HFF-Myc (cell line): ENCODE measurements at places on chromosomes 3 and 15.

DNA sequence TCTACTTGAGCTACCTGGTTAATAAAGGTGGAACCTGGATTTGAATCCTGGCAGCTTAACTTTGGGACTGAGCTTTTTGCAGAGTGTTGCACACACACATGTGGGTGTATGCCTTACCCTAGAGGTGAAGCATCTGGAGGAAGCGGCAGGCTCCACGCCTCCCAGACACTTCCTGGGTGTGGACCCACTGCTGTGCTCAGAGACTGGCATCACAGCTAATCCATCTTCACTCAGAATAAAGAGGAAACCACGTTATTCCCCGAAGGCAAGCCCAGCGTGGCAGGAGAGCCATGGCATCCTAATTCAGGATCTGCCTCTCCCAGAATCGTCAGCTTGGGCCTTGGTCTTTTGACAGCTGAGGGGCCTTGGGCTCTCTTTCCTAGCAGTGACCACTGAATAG is 25.5 kb downstream of the CCDC13 start:
- no peak for DNase-seq

GRCh38 chr3:141233457-141234161 is 2.0 kb downstream of the PXYLP1 start:
- DNase-seq = no peak

- no peak for DNase-seq
Observed at GRCh38 chr3:150098621-150099020, 127.9 kb upstream of the PFN2 start.

DNA sequence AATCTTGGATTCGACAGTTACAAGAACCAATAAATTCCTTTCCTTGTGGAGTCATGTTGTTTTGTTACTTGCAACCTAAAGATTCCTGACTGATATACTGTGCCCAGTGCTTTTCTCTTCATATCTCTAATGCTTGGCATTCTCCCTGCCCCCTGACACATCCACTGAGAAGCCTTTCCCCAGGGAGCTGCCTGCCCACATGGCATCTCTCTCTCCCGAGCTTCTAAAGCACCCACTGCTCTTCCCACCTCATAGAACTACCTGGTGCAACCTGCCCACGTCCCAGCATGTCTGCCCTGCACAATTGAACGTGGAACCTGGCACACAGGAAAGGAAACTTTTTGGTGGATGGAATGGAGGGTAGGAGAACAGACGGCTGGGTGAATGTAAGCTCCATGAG is 6.8 kb downstream of the CYP8B1 start:
- DNase-seq = no peak

- no peak for DNase-seq
Observed at GRCh38 chr15:25053000-25053815, 98.4 kb downstream of the SNRPN start.

DNA sequence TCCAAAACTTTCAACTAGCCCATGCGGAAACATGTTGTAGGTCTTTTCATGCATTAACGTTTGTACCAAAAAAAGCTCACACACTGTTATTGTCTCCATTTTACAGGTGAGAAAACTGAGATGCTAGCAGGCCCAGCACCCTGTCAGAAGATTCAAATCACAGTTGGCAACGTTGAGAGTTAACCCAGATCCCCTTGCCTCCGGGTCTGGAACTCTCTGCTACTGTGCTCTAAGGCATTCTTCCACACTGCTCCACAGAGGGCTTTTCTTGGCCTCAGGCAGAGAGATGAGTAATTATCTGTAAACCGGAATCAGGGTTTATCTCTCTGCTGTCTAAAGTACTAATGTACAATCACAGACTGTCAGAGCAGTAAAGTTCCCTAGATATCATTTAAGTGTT is 186.0 kb upstream of the LPP start:
- DNase-seq = no peak

DNA sequence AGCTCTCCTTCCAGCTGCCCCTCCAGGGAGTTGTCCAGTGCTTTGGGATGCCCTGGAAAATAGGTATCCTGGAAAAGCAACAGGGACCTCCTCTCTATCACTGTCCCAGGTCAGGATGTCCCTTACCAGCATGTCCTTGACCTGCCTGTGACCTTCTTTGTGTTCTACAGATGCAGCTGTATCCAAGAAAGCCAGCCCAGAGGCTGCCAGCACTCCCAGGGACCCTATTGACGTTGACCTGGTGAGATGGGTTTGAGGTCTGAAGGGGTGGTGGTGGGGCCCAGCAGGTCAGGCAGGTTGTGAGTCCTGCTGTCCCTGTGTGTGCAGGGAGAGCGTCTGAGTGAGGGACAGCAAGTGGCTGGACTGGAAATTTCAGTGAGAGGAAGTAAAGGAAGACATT is 30.2 kb downstream of the PML start:
- no peak for DNase-seq

- peak; percentile 46 for DNase-seq
Observed at GRCh38 chr3:72123908-72124441, 339.0 kb upstream of the PROK2 start.

GRCh38 chr15:70722266-70723121 is 40.9 kb downstream of the UACA start:
- no peak for DNase-seq

- DNase-seq = peak; percentile 69
Observed at GRCh38 chr3:184523825-184524615, 37.6 kb upstream of the EPHB3 start.

DNA sequence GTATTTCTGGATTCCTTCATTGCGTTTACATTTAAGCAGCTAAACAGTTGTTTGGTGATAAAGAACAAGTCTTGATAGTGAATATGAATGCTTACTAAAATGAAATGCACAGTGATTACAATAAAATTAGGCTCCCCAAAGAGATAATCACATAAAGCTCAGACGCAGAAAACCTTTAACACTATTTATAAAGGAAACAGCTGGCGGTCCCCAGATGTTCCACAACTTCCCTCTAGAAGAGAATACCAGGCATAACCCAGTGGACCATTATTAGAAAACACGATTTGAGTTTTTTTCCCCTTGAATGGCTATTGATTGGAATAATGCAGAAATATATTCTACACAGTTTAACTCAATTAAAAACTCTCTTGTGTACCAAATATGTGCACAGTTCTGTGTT is 573.2 kb downstream of the DIPK2A start:
- DNase-seq = no peak

- no peak for DNase-seq
Observed at GRCh38 chr3:124250053-124250452, 258.1 kb upstream of the ROPN1 start.

- no peak for DNase-seq
Observed at GRCh38 chr3:41202075-41202833, 2.9 kb downstream of the CTNNB1 start.

DNA sequence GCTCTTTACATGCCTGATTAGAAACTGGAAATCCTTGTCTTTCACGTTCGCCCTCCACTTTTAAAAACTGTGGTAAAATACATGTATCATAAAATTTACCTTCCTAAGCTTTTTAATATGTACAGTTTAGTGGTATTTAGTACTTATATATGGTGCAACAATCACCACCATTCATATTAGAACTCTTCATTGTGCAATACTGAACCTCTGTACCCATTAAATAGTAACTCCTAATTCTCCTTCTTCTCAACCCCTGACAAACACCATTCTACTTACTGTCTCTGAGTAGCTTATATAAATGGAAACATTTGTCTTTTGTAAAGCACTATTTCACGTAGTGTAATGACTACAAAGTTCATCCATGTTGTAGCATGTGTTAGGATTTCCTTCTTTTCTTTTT is 28.2 kb downstream of the GRM2 start:
- no peak for DNase-seq

DNA sequence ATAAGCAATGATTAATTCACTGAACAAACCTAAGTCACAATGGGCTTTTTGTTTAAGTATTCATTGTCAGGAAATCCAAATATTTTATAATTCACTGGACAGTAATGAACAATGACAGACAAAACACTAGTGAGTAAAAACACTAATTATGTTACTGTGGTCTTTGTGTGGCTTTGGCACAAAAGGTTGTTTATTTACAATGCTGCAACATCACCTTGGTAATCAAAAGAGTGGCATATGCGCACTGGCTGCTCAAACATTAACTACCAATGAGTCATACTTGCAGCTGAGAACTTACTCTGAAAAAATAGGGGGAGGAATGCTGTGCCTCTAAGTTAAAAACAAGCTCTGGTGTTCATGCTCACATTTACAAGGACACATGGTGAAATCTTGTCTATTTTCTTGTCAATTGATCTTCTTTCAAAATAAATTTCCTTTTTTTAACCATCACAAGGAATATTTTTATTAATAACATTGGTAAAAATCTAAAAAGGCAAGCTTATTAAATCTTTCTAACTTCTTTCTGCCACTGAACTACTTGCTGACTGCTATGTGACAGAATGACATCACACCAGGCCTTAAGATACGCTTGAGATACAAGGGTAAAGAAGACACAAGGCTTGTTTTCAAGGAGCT is 85.2 kb upstream of the PPIB start:
- DNase-seq = peak; percentile 87

DNA sequence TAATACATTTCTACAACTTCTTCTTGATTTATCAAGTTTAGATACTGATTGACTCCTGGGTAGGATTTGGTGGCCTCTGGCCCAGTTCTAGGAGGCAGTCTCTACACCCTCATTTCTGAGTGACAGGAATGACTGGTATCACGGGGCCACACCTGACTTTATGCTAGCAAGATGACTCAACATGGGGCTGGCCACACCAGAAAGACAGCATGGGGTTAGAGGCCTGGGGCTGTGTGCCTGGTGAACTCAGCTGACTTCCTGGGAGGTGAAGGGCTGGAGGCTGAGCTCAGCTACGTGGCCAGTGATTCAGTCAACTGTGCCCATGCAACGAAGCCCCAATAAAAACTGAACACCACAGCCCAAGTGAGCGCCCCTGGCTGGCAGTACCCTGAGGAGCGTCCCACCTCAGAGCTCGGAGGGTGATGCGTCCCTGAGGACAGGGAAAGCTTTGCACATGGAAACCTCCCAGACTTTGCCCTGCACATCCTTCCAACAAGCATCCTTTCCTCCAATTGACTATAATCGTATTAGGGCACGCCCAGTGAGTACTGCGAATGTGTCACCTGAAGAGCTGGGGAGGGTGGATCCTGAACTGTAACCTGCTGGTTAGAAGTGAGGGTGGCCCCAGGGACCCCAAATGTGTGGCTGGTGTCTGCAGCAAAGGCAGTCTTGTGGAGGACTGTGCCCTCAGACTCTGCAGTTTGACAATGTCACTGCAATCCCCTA is 57.2 kb downstream of the NIPA2 start:
- no peak for DNase-seq

GRCh38 chr3:102532901-102533300 is 98.1 kb downstream of the ZPLD1 start:
- DNase-seq = no peak
